ENCODE measurements at places on chromosomes 5 and 9.

DNA sequence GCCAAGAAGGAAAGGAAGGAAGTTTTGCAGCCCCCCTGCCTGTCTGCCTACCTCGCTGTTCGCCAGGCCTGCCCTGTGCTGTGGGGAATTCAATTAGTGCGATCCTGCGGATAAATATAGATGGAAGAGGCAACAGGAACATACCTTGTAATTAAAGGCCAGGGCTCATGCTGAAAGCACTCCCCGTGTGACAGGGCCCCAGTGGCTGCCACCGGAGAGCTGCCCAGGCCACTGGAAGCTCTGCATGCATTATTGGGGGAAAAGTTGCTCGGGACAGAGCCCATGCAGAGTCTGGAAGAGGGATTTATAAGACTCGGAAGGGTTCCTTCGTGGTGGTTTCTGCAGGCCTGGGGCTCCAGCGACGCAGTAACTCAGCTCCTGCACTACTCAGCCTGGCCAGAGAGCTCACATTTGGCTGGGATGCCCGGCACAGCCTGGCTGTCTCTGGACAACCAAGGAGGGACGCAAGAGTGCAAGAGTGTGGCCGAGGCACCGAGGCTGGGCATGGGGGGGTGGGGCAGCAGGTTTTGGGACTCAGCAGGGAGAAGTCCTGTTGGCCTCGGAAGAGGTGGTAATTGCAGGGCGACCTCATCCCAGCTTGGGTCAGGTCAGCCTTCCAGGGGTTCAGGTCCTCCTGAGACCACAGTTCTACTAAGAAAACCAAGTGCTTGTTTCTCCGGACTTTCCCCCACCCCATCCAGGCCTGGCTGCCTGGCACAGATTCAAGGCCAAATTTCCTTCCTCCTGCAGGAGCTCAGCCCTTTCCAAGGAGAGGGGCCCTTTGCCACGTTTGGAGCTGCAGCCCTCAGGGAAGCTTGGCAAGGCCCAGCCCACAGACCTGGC is 68.1 kb upstream of the GGTA1 start:
- DNase-seq: peak; percentile 73

GRCh38 chr5:156411-157072 is 34.8 kb upstream of the LRRC14B start:
- no peak for DNase-seq

GRCh38 chr5:81817980-81818379 is 67.1 kb upstream of the SSBP2 start:
- no peak for DNase-seq

DNA sequence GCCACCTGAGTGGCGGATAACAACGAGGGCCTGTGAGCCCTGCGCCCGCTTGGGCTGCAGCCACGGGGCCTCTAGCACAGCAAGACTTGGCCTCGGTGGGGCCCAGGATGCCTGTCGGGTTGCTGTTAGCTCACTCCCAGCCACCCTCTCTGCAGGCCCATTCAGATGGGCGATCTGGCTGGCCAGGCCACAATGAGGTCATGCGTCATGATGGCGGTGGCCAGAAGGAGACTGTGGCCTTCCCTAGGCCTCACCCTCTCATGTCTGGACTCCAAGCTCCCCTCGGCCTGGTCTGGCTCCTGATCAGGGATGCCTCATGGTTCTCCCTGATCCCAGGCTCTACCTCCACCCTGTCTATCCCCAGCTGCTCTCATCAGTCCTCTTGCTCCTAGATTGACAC is 19.0 kb upstream of the TCOF1 start:
- DNase-seq: no peak

- peak; percentile 24 for DNase-seq
These were observed at the start of gene PCDHB2 for GRCh38 chr5:141094481-141095262. Gene PCDHB2, plus strand, starts transcription at chr5:141094615. Its CDS starts 176 bp downstream, at chr5:141094791.

- DNase-seq: no peak
These were observed 173.7 kb upstream of the SPEF2 start for GRCh38 chr5:35443803-35444595.

Data from femur (tissue), 1 donor.